Cardiac ventricle fibroblast (primary cell): ENCODE measurements at places on chromosomes 7 and 10. TPM values are rescaled to one million over a fixed set of nuclear protein-coding genes. Genes with fewer than 3 reads are reported as not detected.

Gene ABCB1
- total RNA-seq, result 0.29 TPM in 1 of 2 replicates, not detected in the other

Gene OR9A2
- not detected in 2 replicates for total RNA-seq

Gene FAM241B
- not detected in 2 replicates for total RNA-seq

Gene MYL10
- not detected in 2 replicates for total RNA-seq

Gene BTBD16
- total RNA-seq, result not detected in 2 replicates

Gene FRMD4A
- total RNA-seq, result 21.7 and 22.0 TPM in 2 replicates

Gene FAM25C
- not detected in 2 replicates for total RNA-seq

Gene SYT15
- total RNA-seq, result under 0.01 TPM in 2 replicates

Gene FGF8
- not detected in 2 replicates for total RNA-seq

Gene ALDH18A1
- total RNA-seq, result 96.5 and 97.5 TPM in 2 replicates

Gene SEMA3A
- total RNA-seq, result 0.34 and 0.69 TPM in 2 replicates

Gene TMEM176A
- total RNA-seq, result 0.31 and 0.54 TPM in 2 replicates

Gene AOC1
- not detected in 2 replicates for total RNA-seq

Gene PCLO
- total RNA-seq, result not detected in 2 replicates

Gene NXPH1
- not detected in 2 replicates for total RNA-seq

Gene SFTPA1
- total RNA-seq, result not detected in 2 replicates

Gene GJD4
- not detected in 2 replicates for total RNA-seq

Gene HTR7
- total RNA-seq, result 0.59 and 0.75 TPM in 2 replicates

Gene UPK3BL2
- 0.54 and 3.1 TPM in 2 replicates for total RNA-seq

Gene GALNT17
- total RNA-seq, result not detected in 2 replicates

Gene ZNF467
- 8.5 and 9.7 TPM in 2 replicates for total RNA-seq

Gene PLAU
- 34.6 and 39.9 TPM in 2 replicates for total RNA-seq

Gene OGDH
- total RNA-seq, result 39.3 and 40.8 TPM in 2 replicates

Gene IDI2
- not detected in 2 replicates for total RNA-seq

Gene RNF32
- total RNA-seq, result 1.5 and 1.7 TPM in 2 replicates

Gene SPDYE16
- total RNA-seq, result 0.75 TPM in 1 of 2 replicates, not detected in the other

Gene SLC26A4
- total RNA-seq, result 0.05 and 0.44 TPM in 2 replicates

Gene GFRA1
- total RNA-seq, result 0.19 and 0.68 TPM in 2 replicates

Gene EZH2
- total RNA-seq, result 0.68 and 2.0 TPM in 2 replicates

Gene ELOVL3
- total RNA-seq, result 0.24 and 3.4 TPM in 2 replicates

Gene OR13A1
- not detected in 2 replicates for total RNA-seq

Gene CREB3L2
- total RNA-seq, result 43.1 and 47.5 TPM in 2 replicates

Gene MRLN
- total RNA-seq, result not detected in 2 replicates

Gene DIP2C
- 10.2 and 11.3 TPM in 2 replicates for total RNA-seq

Gene LIPA
- 45.1 and 48.2 TPM in 2 replicates for total RNA-seq

Gene SPDYE2
- not detected in 2 replicates for total RNA-seq

Gene SFRP4
- total RNA-seq, result 0.25 and 1.5 TPM in 2 replicates

Gene ELFN1
- total RNA-seq, result 0.68 and 1.1 TPM in 2 replicates

Gene LLCFC1
- not detected in 2 replicates for total RNA-seq

Gene GRM8
- not detected in 2 replicates for total RNA-seq

Gene HOXA9
- not detected in 2 replicates for total RNA-seq

Gene KLF14
- total RNA-seq, result not detected in 2 replicates
